Skeletal muscle cell (primary cell): ENCODE measurements at places on chromosomes 3 and 15.

DNA sequence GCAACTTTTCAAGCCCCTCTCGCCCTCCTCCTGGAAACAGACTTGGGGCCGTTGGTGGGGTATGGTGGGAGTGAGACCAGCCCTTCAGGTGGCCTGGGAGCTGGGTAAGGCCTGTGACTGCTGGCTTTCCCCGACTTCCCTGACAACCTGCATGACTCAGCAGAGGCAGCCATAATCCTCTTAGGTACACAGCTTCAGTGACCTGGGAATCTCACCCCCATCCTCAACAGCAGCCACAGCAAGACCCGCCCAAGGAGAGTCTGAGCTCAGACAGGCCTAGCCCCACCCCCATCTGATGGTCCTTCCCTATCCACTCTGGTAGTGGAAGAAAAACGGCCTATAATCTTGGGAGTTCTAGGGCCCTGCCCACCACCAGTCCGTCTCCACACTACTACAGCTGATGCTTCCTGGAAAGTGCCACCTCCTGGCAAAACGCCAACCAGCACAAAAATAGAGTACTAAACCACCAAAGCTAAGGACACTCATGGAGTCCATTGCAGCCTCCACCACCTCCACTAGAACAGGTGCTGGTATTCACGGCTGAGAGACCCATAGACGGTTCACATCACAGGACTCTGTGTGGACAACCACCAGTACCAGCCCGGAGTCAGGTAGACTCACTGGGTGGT is 13.1 kb upstream of the SLC27A2 start:
- DNase-seq, result no peak

- DNase-seq, result no peak
Measured at GRCh38 chr3:39638301-39638700, 170.8 kb downstream of the MOBP start.

DNA sequence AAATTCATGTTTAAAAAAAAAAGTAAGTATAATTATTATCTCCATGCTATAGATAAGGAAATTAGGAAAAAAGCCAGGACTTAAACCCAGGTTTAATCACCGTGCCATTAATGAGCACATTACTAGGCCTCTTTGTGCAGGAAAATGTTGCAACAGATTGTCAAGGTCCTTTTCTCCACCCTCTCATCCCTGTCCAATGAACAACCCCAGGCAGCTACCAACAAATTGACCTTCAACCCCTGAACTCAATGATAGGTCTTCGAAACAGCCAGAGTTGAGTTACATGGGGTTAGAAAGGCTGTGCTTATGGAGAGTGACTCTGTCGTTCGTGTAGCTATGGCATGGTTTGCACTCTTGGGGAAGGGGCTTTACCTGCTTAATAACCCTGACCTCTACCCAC is 84.2 kb upstream of the CTNNB1 start:
- no peak for DNase-seq

DNA sequence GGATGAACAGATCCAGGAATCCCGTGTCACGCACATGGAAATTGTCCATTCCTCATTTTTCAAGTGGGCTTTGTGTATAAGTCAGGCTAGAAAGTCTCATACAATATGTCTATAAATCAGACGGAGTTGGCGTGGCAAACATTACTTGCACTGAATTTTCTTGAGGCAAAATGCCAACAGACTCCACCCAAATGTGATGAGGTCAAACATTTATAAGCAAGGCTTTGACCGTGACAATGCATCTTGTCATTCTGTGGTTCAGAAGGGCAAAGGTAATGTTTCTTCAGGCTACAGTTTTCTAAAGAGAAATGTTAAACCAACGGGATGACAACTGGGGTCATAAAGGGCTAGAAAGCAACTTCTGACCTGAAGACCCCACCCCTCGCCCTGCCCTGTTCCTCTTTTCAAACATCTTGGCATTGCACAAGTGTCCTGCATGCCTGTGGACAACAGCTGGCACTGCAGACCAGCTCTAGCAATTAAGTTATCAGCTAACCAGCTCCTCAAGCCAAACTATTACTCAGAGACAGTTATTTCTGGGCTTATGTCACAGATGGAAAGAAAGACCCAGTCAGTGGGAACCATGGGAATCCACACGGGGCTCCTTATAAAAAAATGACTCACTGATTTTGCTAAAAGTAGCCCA is 36.5 kb upstream of the SPTBN5 start:
- DNase-seq, result peak; percentile 89

GRCh38 chr3:21942328-21942727 is 191.3 kb upstream of the ZNF385D start:
- peak; percentile 98 for DNase-seq

- DNase-seq, result peak; percentile 24
Measured at GRCh38 chr15:100759106-100759505, 120.5 kb upstream of the ALDH1A3 start.

GRCh38 chr3:46576-46975 is 150.0 kb upstream of the CHL1 start:
- DNase-seq, result no peak

DNA sequence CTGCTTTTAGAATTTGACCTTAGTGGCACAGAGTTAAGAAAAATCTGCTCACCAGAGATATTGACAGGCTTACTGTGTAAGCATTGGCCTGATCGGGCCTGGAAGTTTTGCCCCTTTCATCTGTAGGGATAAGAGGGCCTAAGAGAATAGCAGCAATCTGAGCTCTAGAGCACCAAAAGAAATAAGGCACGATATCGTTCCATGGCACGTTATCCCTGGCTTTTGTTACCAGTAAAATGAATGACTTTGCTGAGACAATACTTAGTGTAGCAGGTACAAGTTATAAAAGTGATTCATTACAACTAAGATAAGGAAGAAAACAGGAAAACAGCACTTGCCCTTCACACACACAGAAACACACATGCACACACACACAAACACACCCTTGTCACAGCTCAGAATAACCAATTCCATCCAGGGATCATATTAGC is 5.0 kb downstream of the THBS1 start:
- no peak for DNase-seq

DNA sequence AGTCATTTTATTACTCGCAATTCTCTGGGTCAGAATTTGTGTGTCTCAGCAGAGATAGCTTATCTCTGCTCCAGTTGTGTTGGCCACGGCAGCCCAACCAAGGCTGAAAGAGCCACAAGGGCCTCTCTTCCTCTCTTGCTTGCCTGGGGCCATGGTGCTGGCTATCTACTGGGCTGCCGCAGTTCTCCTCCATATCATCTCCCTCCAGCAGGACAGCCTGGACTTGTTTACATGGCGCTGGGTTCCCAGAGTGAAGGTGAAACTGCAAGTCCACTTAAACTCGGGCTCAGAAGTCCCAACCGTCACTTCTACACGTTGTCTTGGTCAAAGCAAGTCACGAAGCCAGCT is 134.8 kb downstream of the UACA start:
- DNase-seq, result no peak

GRCh38 chr15:76674883-76675282 is 230.3 kb downstream of the SCAPER start:
- peak; percentile 14 for DNase-seq

DNA sequence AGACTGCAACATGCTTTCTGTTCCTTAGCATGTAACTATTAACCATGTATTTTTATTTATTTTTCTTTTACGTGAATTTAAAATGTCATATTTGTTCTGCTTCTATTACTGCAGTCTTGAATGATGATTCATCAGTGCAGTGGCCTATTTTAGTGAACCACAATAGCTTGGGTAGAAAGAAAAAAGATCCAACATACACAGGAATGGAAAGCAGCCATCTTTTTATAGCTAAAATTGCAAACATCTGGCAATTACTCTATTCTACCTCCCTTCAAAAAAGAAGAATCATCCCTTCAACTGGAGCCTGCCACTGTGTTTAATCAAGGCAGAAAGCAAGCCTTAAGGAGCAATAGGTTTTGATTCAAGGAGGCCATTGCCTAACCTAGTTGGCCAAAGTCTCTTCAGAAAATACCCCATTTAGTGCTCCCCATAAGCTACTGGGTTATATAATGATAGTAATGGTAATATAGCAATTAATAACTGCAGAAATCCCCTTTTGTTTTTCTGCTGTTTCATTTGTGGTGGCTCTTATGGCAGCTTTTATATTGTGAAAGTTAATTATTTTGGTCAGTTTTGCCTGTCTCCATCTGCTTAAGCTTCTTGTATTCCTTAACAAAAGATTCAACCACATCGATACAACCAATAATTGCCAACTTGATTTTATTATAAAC is 267.3 kb downstream of the LPP start:
- peak; percentile 83 for DNase-seq

GRCh38 chr15:100760357-100760903 is 119.2 kb upstream of the ALDH1A3 start:
- no peak for DNase-seq

- no peak for DNase-seq
Measured at GRCh38 chr15:53837263-53837662, 77.8 kb upstream of the WDR72 start.

DNA sequence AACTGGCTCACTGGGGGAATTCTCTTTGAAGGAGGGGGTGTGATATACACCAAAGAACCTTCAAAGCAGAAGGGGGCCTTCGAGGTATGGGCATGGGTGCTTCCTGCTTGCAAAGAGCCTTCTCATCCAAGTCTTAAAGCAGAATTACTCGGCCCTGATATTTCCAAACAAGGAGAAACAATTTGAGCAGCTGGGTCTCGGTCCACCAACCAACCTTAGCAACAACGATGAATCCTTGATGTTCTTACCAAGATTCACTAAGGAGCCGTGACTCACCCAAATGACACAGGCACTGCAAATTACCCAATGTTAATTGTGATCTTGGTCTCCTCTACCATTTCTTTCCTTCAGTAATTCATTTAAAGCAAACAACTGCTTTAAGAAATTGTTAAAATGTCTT is 7.7 kb downstream of the HOMER2 start:
- no peak for DNase-seq
